ENCODE measurements at places on chromosomes 1 and 21.

DNA sequence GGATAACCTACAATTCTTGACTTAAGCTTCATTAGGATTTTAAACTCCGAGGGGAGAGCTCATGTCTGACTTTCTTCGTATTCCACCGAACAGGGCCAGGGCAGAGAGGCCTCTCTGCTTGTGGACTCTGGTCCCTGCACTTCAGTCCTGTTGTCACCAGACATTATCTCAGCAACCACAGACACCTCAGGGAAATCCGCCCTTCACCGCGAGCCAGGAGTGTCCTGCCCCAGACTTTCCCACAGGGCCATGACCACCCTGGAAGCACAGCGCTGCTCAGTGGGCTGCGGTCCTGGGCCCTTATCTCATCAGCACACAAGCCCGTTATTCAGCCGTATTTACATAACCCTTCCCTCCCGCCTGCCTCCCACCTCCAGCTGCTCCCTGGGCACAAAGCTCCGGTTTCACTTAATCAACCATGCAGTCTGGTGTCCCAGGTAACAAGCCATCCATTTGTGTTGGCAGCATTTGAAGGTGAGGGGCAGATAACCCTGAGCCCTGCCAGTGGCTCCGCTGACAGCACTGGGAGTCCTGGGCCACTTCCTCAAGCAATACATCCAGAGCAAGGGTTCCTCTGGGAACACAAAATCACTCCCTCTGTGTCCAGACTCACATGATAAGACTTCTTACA, 122.8 kb upstream of the RAB4A start:
- DNase-seq: peak; percentile 47

DNA sequence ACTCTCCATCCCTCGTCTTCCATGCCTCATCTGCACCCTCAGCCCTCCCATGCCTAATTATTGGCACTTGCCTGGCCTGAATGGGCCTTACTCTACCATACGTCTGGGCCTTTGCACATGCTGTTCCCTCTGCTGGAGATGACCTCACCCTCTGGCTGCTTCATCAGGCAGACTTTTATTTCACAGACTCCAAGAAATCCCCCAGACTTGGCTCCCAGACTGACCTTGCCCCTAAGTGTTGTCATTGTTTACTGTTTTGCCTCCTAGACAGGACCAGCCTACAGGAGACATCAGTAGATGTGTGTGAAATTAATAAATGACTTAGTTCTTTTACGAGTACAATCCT, 5.2 kb upstream of the AHDC1 start:
- no peak for DNase-seq

DNA sequence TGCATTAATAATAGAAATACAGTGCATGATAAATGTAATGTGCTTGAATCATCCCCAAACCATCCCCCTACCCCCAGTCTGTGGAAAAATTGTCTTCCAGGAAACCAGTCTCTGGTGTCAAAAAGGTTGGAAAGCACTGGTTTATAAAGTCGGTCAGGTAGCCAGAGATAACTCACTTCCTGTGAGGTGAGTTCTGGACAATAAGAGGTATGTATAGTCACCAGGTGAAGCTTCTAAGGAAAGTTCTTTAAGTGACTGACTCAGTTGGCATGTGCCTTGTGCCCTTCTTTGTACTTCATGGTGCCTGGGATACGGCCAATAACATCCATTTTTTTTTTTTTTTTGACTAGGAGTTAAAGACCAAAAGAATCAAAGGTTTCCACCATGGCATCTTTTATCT, 103.7 kb downstream of the GPATCH2 start:
- DNase-seq: no peak

DNA sequence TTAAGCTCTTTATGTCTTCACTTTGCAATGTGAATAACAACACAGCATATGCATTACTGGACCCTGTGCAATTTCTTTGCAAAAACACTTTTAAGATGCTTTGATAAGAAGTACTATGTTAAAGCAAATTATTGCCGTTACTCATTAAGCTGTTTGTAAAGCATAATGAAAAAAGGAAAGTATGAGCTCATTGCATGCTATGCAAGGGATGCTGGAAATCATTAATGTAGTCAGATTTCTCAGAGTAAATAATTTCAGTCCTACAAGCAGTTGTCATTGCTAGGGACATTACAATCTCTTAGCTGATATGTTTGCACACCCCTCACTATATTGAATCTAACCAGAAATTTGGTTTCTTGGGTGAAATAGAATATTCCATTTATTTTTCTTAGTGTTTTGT, 982.5 kb upstream of the ADGRL2 start:
- no peak for DNase-seq

GRCh38 chr1:219574484-219575087, 38.3 kb downstream of the ZC3H11B start:
- DNase-seq: no peak

DNA sequence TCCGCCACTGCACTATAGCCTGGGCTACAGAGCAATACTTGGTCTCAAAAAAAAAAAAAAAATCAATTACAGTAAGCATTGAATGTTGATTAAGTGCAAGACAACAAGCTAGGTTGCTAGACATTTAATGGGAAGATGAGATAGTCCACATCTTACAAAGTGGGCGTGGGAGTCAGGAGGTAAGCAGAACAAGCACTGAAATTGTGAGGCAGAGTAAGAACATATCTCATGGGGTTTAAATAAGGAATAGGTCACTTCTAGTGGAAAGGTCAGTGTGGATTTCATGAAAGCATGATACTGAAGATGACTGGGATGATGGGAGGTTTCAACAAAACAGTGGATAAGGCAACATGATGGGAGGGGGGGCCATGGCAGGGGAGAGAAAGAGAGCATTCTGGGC, 1.9 kb upstream of the OLFML2B start:
- no peak for DNase-seq

DNA sequence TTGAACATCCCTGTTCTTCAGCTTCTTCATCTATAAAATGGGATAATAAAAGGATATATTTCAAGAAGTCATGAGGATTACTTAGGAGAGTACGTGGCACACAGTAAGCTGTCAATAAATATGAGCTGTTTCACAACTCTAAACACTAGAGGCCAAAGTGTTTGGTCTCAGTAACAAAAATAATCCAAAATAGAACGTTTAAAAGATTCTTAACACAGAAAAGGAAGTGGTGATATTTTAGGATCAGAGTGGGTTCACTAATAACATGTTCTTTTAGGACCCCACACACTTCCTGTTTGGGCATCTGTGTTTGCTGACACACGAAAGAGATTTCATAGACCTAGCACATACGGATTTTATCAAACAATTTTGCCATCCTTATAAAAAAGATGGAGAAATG, 32.9 kb downstream of the TNFSF18 start:
- DNase-seq: no peak

DNA sequence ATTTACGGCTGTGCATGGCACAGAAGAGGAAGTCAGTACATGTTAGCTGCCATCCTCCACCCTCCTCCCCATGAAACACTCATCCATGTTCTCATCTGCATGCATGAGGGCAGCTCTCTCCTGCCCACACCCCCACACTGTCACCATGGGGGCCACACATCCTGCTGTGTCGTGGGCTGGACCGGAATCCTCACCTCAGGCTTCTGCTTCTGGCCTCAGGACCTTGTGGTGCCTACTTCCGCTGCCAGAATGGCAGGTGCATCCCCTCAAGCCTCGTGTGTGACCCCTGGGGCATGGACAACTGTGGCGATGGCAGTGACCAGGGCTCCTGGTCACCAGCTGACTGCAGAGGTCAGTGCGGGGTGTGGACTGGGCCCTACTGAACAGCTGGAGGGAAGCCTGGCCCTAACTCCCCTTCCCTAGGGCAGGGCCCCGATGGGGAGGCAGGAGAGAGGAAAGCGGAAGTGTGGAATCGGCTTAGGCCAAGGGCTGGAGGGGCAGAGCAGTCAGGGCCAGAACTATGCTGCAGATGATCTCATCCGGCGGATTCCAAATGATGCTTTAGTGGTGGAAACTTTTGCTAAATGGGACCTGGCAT, 3.8 kb downstream of the LDLRAD2 start:
- no peak for DNase-seq

DNA sequence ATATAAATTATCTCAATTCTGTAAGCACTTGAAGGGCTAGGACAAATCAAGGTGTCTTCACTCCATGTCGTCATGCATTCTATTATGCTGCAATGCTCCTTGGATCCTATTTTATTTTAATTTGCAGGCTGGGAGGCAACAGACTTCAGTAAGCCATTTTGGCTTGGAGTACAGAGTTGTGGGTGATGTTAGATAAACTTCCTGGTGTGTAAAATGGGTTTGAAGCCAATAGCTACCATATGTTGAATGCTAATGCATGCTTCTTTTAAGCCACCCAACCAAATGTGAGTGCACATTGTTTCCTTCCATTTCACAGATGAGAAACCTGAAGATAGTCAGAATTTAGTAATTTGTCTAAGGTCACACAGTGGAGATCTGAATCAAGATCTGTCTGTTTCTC, 482.8 kb downstream of the DISC1 start:
- DNase-seq: no peak

DNA sequence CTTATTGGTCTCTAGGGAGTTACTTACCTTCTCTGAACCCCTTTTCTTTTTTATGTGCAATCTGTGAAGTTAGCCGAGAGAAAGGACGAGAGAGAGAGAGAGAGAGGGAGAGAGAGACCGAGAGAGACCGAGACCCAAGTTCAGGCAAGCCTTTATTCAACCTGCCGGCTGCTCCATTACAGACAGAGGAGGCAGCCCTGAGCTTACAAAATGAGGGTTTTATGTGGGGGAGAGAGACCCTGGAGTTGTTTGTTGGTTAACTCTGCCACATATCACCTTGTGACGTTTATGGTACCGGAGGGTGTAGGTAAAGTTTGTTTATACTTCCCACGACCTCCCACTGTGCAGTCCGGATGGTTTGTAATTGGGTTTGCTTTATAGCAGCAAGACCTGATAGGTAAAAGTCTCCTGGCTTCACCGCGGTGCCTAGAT, 1.5 kb upstream of the MCOLN3 start:
- DNase-seq: no peak

DNA sequence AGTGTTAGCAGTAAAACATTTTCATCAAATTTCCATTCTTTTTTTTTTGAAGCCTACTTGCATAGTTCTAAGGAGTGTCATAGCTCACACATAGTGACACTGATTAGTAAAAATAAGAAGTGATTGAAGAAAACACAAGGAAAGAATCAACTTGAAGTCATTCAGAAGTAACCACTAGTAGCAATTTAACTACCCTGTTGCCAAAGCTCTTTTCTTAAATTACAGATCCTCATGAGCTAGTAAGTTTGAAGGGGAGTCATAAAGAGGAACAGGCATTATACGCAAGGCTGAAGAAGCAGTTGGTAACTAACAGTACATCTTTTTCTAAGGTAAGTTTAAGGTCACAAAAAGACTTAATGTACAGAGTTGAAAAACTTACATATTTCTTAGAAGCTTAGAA, 332.2 kb downstream of the CHRM3 start:
- no peak for DNase-seq

DNA sequence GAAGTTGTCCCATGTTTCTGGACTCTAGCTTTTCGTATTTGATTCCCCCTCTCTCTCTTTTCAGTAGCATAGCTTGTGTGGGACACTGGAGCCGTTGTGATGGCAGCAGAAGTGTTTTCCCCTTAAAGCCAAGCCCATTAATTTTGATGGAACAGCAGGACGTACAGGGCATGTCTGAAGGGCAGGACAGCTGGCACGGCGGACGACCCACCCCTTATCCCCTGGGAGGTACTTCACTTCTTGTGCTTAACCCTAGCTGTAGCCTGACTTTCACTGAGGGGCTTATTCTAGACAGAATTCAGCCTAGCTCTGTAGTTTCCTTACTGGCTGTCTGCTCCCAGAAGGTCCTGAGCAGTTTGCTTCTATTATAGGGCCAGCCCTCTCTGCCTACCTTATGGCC, 8.6 kb upstream of the PPFIA4 start:
- no peak for DNase-seq

GRCh38 chr1:224500796-224501195, 66.2 kb upstream of the WDR26 start:
- no peak for DNase-seq

GRCh38 chr1:176469450-176470010, 6.6 kb downstream of the PAPPA2 start:
- DNase-seq: no peak

GRCh38 chr1:186899977-186900376, 71.2 kb downstream of the PLA2G4A start:
- no peak for DNase-seq

DNA sequence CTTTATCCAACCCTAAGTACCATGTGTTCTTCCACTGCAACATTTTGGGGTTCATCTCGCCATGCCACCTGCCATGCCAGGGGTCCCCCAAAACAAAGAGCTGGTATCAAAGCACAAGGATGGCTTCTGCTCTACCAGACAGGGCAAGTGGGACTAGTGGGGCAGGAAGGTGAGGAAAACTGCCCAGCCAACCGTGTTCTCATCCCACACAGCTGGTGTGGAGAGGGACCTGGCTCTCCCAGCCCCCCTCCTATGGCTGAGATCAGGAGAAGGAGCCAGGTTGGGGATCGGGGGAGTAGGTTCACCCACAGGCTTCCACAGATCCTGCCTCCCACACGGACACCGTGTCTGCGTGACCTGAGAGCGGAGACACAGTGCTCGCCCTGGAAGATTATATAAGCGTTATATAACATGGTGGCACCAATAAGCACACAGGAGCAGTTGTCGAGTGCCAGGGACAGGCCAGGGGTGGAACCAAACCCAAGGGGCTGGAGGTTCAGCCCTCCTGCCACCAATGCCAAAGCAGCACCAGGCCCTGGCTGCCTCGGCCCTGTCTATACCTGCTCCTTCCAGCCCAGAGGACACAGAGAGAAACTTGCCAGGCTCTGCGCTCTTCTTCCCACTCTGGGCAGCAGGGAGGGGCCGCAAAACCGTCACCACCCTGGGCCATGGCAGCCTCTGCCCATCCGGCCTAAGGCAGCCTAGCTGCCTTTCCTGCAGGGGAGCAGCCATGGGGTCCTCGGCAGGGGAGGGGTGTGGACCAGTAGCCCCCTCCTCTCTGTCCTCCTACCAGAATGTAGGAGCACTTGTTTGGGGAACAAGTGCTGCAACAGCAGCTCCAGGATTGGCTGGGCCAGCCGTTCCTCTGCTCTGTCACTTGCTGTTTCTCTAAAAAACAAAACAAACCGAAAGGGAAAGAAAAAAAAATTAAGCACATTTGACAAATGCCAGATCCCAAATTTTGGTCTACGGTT, 43.5 kb downstream of the CD34 start:
- no peak for DNase-seq

DNA sequence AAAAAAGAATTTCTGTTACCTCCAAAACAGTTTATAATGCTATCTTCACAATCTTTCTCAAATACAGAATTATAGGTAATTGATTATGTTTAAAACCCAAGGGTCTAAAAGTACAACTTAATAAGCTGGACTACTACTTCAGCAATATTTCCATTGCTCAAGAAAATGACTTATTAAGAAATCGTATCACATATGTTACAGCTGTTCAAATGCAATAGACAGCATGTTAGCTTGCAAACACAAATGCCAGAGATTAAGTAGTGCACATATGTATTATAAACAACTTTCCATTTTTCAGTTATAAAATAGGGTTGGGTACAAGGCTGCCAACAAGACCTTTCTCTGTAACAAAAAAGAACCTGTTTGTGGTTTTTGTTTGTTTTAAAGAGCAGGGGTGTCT, 211.0 kb upstream of the DMRTA2 start:
- no peak for DNase-seq

- DNase-seq: no peak
Measured at GRCh38 chr21:41993744-41994143, 16.4 kb downstream of the ZBTB21 start.

- no peak for DNase-seq
Measured at GRCh38 chr1:206900149-206900548, 2.9 kb downstream of the IL24 start.

All from SHP77 (cell line).